ENCODE measurements at places on chromosomes 13 and 19.
A peak's percentile ranks its signal among the peaks of the same experiment; 100 is the strongest.

GRCh38 chr19:39168258-39169142 is 28.3 kb upstream of the NCCRP1 start:
- no peak for DNase-seq

- no peak for DNase-seq
Observed at GRCh38 chr13:38993381-38993780, 2.8 kb upstream of the STOML3 start.

- no peak for DNase-seq
Observed at GRCh38 chr13:50838031-50838430, 5.5 kb downstream of the DLEU7 start.

DNA sequence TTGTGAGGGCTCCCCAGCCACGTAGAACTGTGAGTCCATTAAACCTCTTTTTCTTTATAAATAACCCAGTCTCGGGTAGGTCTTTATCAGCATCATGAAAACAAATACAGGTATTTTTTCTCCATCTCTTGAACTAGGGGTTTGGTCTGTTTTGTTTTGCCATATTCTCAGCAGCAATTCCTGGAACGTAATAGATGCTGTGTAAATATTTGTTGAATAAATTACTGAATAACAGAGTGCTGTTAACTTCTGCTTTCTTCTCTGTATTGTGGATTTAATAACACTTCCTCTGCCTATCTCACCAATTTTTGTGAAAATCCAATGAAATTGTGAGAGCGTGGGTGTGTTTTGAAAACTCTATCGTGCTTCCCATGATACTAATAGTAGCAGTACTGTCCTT is 429.4 kb downstream of the DCT start:
- no peak for DNase-seq

DNA sequence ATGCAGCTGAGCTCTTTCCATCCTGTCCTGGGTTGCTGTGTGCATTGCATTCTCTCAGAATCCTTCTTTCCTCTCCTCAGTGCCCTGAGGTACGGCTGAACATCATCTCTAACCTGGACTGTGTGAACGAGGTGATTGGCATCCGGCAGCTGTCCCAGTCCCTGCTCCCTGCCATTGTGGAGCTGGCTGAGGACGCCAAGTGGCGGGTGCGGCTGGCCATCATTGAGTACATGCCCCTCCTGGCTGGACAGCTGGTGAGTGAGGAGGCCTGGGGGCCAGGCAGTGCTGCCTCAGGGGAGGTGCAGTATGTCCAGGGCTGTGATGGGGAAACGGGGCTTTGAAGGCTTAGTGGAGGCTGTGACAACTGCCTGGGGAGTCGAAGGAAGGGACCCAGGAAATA is 29.8 kb downstream of the PPP2R1A start:
- no peak for DNase-seq

- DNase-seq, result no peak
Observed at GRCh38 chr19:18408053-18408476, 10.6 kb upstream of the LRRC25 start.

DNA sequence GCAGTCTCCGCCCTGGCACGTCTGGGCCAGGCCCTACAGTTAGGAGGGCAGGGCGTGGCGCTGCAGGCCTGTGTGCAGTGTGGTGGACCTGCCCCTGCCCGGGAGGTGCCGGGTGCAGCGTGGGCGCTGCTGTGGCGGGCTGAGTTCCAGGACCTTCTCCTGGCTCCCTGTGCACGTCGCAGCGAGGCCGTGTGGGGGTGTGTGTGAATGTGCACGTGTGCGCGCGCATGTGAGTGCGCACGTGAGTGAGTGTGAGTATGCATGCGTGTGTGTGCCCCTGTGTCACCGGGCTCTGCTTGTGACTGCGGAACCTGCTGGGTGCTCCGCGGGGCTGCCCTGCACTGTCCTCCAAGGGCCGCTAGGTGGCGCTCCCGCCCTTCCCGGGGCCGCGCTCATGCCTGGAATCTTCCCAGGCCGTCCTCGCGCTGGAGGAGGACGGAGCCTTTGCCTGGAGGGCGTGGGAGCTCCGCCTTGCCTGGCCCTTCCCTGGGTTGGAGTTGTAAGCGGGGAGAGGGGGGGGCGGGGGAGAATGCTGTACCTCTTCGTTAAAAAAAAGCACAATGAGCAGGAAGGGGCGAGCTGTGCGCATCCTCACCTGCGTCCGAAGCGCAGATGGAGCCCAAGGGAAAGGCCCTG is 79.3 kb downstream of the KDM4B start:
- DNase-seq, result peak; percentile 82

GRCh38 chr13:100659578-100659977 is 15.0 kb downstream of the TMTC4 start:
- DNase-seq, result no peak

- DNase-seq, result no peak
Observed at GRCh38 chr19:34676697-34677385, at the start of gene SCGB2B2. Gene SCGB2B2, minus strand, starts transcription at chr19:34677159. Its CDS starts 82,596 bp downstream, at chr19:34594563.

GRCh38 chr13:41696163-41697003 is 239.0 kb downstream of the RGCC start:
- DNase-seq, result peak; percentile 91

DNA sequence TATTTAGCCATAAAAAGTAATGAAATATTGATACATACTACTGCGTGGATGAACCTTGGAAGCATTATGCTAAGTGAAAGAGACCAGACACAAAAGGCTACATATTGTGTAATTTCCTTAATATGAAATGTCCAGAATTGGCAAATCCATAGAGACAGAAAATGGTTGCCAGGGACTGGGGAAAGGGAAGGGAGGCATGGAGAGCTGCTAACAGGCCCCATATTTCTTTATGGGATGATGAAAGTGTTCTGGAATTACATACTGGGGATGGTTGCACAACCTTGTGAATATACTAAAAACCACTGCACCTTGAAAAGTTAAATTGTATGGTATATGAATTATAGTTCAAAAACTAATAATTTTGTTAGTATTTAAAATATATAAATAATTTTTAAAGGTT is 3.6 kb downstream of the IFT88 start:
- DNase-seq, result peak; percentile 55

- no peak for DNase-seq
Observed at GRCh38 chr19:3283246-3283751, 58.8 kb downstream of the CELF5 start.

- DNase-seq, result peak; percentile 100
Observed at GRCh38 chr13:48783181-48783630, 129.5 kb downstream of the CYSLTR2 start.

- DNase-seq, result no peak
Observed at GRCh38 chr13:42049454-42049813, 986 bp downstream of the DGKH start.

GRCh38 chr19:32672841-32673240 is 2.1 kb downstream of the ANKRD27 start:
- no peak for DNase-seq

- DNase-seq, result no peak
Observed at GRCh38 chr13:80988391-80989151, 647.6 kb upstream of the SPRY2 start.

- peak; percentile 83 for DNase-seq
Observed at GRCh38 chr13:110756219-110756631, 42.7 kb downstream of the ING1 start.

- peak; percentile 11 for DNase-seq
Observed at GRCh38 chr13:22757530-22758120, 423.2 kb upstream of the SGCG start.

DNA sequence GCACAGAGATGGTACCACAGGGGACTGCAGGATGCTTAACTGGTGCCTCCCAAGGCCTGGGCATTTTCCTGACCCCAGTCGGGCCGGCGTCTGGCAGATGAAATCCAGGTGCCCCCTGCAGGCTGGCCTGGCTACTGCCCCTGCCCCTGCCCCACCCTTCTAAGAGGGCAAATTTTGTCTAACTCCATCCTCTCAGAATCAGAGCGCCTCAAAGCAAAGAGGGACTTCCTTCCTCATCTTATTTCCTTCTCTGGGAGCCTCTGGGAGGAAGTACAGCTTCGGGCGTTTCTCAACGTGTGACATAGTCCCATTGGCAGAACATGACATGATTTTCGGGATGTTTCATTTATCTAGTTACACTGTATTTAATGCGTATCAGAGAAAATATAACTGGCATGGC is 2.7 kb downstream of the PRKACA start:
- peak; percentile 34 for DNase-seq

- no peak for DNase-seq
Observed at GRCh38 chr19:55391191-55391670, 5.5 kb downstream of the RPL28 start.

- no peak for DNase-seq
Observed at GRCh38 chr13:112984501-112984900, 15.5 kb downstream of the MCF2L start.

- no peak for DNase-seq
Observed at GRCh38 chr13:22141716-22142115, 470.8 kb downstream of the FGF9 start.

DNA sequence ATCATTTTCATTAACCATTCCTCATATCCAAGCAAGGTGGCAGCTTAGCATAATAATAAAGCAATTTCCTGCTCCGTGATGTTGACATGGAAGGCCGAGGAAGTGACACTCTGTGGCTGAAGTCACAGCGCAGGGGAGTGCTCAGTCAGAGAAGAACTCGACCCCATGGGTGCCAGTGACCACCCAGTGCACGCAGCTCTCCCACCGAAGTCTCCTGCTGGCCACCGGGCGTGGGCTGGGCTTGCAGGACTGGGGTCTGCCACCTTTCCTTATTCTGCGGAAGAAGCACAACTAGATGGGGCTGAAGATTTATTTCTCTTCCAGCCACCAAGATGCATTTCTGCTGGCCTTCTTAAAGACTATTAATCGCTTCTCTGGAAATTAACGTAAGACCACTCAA is 132.1 kb upstream of the SPACA7 start:
- DNase-seq, result no peak

- peak; percentile 6 for DNase-seq
Observed at GRCh38 chr13:64640002-64640401, 2590.1 kb downstream of the PCDH9 start.

- no peak for DNase-seq
Observed at GRCh38 chr19:28247243-28247642, 965.7 kb downstream of the UQCRFS1 start.

DNA sequence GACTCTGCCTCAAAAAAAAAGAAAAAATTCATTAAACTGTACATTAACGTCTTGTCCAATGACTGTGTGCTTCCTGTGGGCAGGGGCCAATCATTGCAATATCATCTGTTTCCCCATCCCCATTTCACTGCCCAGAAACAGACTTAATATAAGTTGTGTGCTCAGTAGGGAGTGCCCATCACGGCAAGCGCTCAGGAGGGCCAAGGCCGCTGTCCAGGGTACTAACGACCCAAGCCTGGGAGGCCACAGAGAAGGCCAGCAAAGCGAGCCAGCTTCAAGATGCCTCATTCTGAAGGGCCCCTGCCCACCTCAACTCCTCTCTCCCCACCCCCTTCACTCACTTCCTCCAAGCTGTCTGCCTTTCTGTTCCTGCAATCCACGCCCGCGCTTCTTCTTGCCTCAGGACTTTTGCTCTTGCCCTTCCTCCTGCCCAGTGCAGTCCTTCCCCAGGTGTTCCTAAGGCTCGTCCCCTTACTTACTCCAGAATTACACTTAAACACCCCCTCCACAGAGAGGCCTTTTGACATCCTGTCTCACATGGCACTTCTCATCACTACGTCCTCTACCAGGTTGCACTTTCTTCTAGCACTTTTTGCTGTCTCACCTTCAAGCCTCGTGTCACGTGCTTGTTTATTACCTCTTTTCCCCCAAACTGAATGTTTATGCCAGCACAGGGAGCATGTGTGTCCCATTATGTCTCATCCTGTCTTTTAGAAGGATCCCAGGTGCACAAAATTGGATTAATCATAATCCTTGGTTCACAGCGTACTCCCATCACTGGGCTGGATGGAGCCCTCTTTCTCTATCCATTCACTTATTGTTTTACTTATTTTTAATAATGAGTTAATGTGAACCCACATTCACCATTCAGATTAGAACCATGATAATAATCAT is 11.3 kb upstream of the POU2F2 start:
- peak; percentile 57 for DNase-seq

DNA sequence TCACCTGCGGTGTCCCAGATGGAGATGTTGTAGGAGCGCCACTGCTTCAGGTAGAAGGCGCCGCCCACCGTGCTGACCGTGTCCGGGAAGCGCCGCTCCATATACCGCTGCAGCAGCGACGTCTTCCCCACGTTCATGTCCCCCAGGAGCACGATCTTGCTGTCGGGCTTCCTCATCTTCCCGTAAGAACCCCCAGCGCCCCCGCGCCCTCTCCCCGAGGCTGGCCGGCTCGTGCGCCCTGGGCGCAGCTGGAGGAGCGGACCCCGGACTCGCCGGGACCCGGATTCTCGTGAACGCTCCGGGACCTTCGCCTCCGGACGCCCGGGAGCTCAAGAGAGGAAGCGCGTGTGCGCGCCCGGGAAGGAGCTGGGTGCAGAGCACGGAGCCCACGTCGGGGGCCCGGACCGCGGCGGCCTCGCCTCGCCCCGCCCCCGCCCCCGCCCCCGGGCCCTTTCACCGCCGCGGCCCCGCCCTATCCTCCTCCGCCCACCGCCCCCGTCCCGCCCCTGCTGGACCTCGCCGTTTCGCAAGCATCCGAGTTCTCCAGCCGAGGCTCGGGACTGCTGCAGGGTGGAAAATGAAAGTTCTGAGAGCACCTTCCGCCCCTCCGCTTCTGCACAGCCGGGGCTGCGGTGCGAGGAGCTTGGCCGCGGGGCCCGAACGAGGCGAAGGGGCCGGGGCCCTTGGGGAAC is at the start of gene RAB20:
RAB20 (minus strand) TSS at position 379 of the 692 bp plus-strand sequence; CDS start at position 176, 203 bp downstream.
- peak; percentile 90 for DNase-seq

DNA sequence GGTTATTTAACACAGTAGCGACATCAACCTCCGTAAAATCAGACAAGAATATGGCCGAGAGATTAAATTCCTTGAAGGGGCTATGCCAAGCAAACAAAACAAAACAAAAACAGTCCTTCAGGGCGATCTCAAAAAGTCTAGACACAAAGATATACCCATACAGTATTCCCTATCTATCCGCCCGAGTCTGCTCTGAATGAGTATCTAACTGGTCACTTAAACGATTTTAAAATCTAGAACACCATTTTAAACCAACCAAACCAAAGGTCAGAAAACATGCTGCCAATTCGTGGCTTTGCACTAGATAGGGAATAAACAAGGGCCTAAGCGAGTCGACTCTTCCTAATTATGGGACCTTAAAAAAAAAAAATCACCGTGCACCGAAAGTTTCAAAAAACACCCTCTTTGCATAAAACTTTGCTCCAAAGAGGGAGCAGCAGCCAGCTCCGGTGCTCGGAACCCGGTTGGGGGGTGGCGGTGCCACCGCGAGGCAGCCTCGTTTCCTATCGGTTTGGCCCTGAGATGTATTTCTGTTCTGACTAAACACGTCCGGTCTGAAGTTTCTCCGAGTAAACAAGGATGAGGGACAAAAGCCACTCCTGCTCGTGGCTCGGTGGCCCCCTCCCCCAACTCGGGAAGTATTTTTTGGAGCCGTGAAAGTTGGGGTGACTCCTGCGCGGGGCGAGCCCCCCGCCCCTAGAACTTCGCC is 1.8 kb downstream of the HMGB1 start:
- peak; percentile 71 for DNase-seq

- DNase-seq, result no peak
Observed at GRCh38 chr19:23415034-23415433, 19.8 kb upstream of the ZNF91 start.

GRCh38 chr19:54937926-54938325 is 9.4 kb downstream of the NLRP7 start:
- no peak for DNase-seq

Measured in choroid plexus epithelial cell (primary cell).